T-helper 9 cell (primary cell): ENCODE measurements at places on chromosomes 1 and 21.

- no peak for DNase-seq
Measured at GRCh38 chr1:245589316-245589715, 434.5 kb downstream of the KIF26B start.

- no peak for DNase-seq
Measured at GRCh38 chr1:167065471-167065870, 24.7 kb downstream of the GPA33 start.

GRCh38 chr1:17056551-17056950, 2.7 kb upstream of the SDHB start:
- DNase-seq, result no peak

DNA sequence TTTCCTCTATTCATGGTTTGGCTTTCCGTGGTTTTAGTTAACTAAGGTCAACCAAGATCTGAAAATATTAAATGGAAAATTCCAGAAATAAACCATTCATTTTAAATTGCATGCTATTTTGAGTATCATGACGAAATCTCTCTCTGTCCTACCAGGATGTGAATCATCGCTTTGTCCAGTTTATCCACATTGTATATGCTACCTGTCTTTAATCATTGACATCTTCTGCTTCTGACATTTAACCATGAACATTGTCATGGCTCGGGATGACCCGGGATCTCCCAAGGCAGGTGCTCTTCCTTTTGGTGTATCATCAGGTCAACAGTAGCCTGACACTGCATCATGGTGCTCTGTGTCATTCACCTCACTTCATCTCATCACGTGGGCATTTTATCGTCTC, 125.5 kb upstream of the HNRNPU start:
- DNase-seq, result no peak

GRCh38 chr21:33293811-33294216, 27.6 kb downstream of the IL10RB start:
- DNase-seq, result no peak

- no peak for DNase-seq
Measured at GRCh38 chr21:29638138-29638537, 301.7 kb downstream of the GRIK1 start.

DNA sequence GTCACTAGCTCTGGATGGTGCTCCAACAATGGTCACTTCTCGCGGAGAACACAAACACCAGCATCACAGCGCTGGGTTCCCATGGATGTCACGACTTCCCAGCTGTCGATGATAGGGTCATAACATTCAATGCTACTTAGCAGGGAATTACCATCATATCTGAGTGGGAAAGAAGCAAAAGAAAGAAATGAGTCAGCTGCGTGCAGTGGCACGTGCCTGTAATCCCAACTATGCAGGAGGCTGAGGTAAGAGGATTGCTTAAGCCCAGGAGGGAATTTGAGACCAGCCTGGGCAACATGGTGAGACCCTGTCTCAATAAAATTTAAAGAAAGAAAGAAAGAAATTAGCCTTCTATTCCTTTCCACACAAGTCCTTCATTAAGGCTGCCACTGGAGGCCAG, 3.6 kb upstream of the RABIF start:
- DNase-seq, result no peak

DNA sequence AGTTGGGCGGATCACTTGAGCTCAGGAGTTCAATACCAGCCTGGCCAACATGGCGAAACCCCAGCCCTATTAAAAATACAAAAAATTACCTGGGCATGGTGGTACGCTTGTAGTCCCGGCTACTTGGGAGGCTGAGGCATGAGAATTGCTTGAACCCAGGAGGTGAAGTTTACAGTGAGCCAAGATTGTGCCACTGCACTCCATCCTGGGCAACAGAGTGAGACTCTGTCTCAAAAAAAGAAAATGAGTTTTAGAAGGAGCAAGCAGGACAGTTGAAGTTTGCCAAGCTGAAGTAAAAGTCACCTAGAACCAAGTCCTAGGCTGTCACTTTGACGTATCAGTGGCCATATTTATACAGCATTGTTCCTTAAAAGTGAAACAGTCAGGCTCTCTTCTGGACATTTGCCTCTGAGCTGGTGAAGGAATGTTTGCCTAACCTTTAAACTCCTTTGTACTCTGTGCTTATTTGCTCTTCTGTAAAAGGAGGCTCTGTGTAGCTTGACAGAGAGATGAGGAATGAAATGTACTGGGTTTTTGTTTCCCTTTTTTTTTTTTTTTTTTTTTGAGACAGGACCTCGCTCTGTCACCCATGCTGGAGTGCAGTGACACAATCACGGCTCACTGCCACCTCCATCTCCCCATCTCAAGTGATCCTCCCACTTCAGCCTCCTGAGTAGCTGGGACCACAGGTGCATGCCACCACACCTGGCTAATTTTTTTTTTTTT, 2.8 kb downstream of the RAB4A start:
- no peak for DNase-seq

DNA sequence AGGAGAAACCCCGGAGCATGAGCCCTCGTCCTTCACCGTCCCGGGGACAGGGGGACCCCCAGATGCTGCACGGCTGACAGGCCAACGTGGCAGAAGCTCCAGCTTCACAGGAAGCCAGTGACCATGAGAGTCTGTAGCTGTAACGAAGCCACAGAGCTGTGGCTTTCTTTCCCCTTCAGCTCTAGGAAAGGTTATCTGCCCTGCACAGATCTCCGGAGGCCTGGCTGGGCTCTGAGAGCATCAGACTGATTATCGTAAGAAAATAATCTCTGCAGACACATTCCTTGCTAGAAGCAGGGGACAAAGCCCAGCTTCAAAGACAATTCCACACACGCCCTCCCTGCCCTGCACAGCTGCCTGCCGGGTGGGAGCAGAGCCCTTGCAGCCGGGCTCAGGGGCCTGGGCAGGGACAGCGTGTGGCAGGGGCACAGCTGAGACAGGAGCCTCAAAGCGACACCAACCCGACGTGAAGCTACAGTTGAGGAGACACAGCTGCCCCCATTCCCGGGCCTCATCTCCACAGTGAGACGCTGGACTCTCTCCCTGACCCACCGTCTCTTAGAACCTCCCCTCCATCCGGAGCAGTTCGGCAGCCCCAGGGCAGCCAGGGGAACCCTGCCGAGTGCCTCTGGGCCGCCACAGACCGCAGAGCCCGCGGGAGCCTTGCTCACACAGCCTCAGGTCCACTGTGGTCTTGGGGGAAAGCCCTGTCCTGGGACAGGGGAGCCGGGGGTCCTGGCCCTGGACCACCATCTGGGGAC, 30.6 kb downstream of the POFUT2 start:
- DNase-seq, result no peak

- no peak for DNase-seq
Measured at GRCh38 chr1:193309936-193310475, 123.6 kb upstream of the B3GALT2 start.

- DNase-seq, result no peak
Measured at GRCh38 chr1:16109571-16109970, 36.1 kb upstream of the FAM131C start.

DNA sequence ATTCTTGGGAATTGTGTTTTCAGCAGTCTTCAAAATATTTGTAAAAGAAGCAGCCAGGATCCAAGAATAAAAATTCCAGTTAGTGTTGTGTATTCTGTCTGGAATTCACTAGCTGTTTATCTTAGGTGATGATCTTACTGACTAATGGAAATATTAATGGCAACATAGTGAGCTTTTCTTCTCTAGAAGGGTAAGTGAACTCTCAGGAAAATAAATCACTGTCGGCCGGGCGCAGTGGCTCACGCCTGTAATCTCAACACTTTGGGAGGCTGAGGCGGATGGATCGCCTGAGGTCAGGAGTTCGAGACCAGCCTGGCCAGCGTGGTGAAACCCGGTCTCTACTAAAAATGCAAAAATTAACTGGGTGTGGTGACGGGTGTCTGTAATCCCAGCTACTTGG, 87.4 kb upstream of the KIF1B start:
- no peak for DNase-seq

DNA sequence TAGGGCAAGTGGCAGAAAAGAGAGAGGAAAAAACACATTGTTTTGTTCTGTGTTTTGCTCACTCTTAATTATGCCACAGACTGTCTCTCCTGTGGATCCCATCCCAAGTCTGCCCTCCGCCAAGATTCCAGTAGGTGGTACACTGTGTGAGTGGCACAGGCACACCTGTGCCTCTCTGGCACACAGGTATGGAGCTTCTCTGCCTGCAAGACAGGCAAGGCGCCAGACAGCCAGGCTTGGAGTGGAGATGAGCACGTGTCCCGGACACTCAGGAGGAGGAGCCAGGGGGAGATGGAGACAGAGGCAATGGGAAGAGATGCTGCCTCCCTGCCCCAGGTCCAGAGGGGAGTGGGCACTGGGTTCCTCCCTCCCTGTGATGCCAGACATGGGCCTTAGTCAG, 6.5 kb upstream of the GRIK3 start:
- DNase-seq, result no peak

DNA sequence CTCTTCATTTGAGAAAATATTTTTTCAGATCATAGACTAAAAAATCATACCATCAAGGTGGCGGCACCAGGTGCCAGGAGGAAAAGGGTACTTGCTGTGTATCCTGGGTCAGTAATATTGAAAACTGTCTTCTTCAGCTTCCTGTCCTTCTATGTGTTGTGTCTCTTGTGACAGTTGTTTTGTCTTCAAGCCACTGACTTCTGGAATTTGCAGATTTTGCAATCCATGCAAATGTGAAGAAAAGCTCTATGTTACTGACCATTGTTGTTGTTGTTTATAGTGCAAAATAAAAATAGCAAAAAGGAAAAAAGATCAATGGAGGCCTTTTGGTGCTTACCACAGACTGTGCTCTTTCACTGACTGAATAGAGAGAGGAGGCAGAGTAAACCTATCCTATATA, 83.2 kb upstream of the RHOU start:
- DNase-seq, result no peak

DNA sequence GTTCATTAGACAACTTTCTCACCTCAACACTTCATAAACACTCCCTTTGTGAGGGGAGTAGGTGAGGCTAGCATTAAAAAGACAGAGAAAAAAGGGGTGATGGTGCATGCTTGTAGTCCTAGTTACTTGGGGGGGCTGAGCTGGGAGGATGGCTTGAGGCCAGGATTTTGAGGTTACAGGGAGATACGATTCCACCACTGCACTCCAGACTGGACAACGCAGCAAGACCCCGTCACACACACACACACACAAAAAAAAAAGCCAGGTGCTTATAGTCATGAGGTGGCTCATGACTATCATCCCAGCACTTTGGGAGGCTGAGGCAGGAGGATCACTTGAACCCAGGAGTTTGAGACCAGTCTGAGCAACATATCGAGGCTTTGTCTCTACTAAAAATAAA, 29.6 kb downstream of the GON4L start:
- DNase-seq, result no peak

- no peak for DNase-seq
Measured at GRCh38 chr1:231124746-231125145, 37.1 kb upstream of the TRIM67 start.

DNA sequence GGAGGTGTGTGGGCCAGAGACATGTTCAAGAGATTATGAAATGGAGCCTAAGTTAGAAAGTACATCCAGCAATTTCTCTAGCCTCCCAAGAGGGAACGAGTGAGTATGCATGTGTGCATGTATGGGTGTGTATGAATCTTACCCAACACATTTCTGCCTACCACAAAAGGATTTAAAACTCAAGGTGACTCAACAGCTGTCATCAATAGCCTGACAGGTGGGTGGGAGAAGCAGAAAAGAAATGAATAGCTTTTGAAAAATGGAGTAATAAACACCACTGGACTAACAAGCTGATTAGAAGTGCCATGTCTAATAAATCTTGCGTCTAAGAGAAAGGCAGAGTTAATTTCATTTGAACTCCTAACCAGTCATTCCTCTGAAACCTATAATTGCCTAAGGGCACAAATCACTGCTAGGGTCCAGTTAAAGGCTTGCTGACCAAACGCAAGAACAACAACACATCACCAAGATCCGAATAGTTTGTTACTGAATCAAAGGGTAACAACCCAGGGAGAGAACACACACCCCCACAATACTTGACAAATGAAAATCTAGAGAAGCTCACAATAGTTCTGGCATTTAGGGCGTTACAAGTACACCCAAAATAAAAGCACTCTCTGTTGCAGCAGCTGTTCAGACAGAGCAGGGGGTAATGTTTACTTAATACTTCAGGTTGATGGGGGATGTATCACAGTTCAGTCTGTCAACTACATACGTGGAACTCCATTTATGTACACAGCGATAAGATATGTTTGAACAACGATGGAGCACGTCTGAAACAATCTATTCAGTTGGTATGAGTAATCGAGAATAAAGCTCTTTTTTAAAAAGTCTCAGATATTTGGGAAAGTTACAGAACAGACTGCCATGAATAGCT, 1.4 kb downstream of the KIAA0319L start:
- no peak for DNase-seq

DNA sequence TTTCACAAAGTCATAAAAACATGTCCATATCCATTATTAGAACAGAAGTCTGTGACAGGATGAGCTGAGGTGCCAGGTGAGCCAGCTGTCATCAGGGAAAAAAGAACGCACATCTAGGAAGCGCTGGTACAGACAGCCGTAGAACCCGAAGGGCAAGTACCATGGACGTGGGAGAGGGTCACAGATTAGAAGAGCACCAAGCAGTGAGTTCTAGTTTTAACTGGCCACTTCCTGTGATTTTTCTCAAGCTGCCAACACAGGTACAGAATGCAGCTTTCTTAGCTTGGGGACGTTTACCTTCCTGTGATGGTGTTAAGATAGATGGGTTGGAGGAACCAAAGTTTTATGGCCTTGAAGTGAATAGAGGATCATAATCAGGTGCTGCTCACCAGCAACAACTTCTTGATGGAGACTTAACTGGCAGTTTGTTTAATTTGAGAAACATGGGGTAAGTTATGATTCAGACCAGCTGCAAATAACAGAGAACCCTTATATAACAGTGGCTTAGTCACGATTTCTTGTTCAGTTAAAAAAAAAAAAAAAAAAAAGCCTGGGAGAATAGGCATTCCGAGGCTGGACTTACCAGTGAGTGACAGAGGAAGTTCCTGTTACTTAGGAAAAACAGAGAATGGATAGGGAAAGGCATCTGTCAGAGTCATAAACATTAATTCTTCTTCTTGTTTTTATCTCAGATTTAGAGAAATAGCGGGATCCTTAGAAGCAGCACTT, 30.9 kb downstream of the AGT start:
- no peak for DNase-seq

DNA sequence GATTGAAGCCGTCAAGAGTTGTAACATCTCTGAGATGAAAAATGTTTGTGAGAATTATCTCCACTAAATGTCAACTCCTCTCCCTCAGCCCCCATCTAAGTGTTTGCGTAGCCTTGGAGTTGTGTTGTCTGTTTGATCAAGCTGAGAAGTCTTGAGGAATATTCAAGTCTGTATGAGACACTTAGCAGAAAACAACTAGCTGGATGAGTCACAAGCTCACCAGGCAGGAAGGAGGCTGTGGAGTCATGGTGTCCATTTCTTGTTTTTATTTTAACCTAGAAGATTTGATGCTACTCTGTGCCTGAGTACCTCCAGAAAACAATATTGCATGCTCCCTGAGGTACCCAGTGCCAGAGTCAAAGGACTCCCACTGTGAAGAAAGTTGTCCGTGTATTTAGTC, 211.6 kb upstream of the PLXNA2 start:
- DNase-seq, result no peak

DNA sequence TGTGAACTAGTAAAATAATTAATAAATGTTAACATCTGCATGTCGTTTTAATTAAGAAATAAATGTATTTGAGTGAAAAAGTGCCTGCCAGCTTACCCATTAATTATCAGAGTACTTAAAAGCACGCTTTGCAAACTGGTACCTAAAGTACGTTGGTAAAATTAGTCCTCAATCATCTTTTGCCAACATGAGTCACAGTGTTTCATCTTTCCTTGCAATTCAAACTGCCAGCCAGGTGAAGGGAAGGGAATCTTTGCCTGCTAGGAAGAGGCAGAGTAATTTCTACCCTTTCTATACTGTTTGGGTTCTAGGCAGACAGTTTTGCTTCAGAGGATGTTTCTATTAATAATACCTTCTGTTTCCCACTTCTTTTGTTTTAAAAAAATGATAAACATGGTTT, 57.2 kb upstream of the CNIH3 start:
- DNase-seq, result no peak
